ENCODE measurements at places on chromosomes 16 and 17. TPM values are rescaled to one million over a fixed set of nuclear protein-coding genes. Genes with fewer than 3 reads are reported as not detected.
A peak's percentile ranks its signal among the peaks of the same experiment; 100 is the strongest.

DNA sequence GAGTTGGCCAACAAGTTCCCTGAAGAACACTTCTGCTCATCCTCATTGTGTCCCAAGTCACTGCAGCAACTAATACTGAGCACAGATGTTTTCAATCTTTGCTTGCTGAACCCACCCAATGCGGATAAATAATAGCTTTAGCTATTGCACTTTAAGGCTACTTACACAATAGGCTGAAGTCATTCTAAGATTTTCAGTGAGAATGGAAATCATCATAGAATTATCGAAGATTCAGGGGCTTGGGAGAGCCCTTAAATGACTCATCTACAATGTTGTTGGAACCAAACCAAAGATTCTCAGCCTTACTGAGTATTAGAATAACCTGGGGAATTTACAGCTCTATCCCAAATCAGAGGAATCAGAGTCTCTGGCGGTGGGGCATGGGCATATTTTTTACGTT lies 51.2 kb downstream of the SYCE1L start:
- DNase-seq: no peak

- DNase-seq: no peak
Observed at GRCh38 chr17:69096541-69096940, 35.8 kb upstream of the ABCA9 start.

- DNase-seq: no peak
Observed at GRCh38 chr16:56658327-56658875, 642 bp downstream of the MT1F start.

Gene PRRT2
- 36.0 TPM for total RNA-seq

DNA sequence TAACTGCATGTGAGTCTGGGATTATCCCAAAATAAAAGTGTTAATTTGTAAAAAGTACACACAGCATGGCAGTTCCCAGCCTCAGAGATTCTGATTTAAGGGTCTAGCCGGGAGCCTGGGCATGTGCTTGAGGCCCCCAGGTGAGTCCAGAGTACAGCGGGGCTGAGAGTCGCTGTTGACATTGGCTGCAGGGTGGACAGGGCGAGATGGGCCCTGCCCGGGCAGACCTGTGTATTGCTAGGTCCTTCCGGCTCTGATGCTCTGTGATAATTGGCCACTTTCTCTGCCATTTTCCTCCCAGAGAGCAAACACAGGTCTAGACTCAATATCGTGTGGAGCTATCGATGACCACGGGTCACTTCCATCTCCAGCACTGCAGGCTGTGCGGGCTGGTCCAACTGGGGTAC lies 73.6 kb downstream of the ABCC6 start:
- DNase-seq: no peak

GRCh38 chr16:56047307-56048234 lies 143.7 kb upstream of the GNAO1 start:
- no peak for DNase-seq

DNA sequence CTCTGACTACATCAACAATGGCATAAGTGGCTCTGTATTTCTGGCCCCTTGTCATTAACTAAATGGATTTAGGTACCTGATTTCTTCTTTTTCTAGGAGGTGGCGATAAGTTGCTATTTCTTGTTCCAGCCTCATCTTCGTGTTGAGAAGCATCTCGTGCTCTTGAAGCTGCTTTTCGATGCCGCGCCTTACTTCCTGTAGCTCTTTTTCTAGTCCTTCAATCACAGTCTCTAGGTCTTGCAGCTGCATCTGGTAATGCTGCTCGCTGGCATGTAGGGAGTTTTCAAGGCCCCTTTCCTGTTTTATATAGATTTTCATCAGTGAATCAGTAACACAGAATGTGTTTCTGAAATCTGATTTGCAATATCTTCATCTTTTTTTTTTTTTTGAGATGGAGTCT lies 5.1 kb downstream of the KRT222 start:
- no peak for DNase-seq

- DNase-seq: no peak
Observed at GRCh38 chr17:65413390-65413789, 148.1 kb downstream of the AXIN2 start.

DNA sequence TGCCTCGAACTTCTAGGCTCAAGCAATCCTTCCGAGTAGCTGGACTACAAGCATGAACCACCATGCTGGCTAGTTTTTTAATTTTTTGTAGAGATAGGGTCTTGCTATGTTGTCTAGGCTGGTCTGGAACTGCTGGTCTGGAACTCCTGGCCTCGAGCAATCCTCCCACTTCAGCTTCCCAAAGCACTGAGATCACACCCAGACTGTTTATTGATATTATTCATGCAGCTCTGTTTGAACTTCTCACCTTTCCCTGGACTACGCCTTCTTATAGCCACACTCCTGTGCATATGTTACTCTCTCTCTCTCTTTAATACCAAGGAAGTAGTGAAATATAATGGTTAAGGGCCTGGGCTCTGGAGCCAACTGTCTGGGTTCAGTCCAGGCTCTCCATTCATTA lies 4.6 kb downstream of the COG7 start:
- DNase-seq: no peak

Gene HBZ
- not detected for total RNA-seq

Gene PKMYT1
- 0.60 TPM for total RNA-seq

GRCh38 chr16:81673432-81673831 lies 105.7 kb upstream of the PLCG2 start:
- no peak for DNase-seq

- peak; percentile 58 for DNase-seq
Observed at GRCh38 chr17:75876190-75876937, 2.0 kb downstream of the TRIM47 start.

GRCh38 chr17:12789481-12790248 lies at the start of gene ARHGAP44:
ARHGAP44 (plus strand) TSS chr17:12789498; CDS start chr17:12789839, 341 bp downstream.
- DNase-seq: peak; percentile 84

- DNase-seq: no peak
Observed at GRCh38 chr17:15019158-15019557, 246.0 kb downstream of the PMP22 start.

DNA sequence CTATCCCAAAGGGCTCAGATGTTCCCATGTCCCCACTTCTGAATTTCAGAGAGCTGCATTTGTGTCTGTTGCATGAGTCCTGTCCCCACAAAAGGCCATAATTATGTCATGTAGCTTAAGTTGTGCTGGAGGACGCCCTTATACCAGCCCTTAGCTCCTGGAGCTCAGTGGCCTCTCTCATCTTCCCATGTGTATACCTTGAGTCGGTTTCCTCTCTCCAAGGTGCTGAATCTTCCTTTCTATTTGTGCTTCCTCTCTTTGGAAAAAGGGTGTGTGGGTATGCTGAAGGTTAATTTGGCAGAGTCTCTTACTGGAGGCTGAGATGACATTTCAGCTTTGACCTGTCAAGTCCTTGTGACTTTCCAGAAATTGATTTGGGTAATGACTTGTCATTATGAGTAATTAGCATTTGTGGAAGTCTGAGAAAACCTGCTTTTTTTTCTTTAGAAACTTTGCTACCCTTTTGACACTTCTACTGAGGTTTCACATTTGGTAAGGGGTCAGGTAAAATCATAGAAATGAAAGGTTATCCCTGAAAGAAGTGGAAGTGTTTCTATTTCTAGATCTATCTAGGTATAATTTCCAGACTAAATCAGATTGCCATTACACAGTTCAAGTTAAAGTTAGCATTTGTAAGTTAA lies 185.4 kb downstream of the ABCC12 start:
- no peak for DNase-seq

DNA sequence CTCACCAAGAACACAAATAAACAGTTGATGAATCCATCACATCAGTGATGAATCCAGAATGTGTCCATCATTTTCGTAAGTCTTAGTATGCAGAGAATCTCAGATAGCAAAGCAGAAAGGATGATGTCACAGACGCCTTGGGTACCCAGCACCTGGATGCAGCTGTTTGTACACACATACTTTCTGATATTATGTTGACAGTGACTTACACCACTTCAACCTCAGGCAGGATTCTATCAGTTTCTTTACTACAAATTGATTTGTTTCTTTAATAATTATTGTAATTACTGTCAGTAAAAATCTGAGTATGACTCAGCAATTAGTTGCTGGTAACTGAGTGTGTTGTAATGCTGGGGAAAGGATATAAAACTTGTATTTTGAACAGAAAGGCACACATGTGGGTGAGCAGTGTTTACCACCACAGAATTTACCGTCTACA lies 159.8 kb downstream of the RPTOR start:
- DNase-seq: no peak

DNA sequence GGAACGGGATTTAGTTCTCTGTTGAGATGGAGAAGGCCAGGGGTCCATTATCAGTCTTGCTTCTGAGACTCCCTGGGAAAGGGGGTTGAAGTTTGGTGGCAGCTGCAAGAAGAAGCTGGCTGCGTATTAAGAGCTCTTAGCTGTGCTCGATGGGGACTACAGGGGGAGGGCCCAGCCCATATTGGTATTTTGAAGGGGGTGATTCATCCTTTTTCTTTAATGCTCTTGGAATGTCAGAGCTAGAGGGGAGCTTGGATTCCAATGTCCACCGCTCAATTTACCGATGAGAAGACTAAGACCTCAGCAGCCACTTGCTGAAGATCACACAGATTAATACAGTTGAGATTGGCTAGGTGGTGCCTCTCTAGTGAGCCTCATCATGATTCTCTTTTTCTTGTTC lies 5.0 kb downstream of the NOG start:
- no peak for DNase-seq

GRCh38 chr16:10385725-10386516 lies at the start of gene ATF7IP2:
ATF7IP2 (plus strand) TSS chr16:10386061; CDS start chr16:10430621, 44,560 bp downstream.
- DNase-seq: peak; percentile 76

Gene COIL
- 12.6 TPM for total RNA-seq

- DNase-seq: peak; percentile 60
Observed at GRCh38 chr17:20073055-20073979, 64.2 kb downstream of the SPECC1 start.

Gene FZD2
- total RNA-seq: 12.5 TPM

Gene STARD3
- 49.1 TPM for total RNA-seq

Gene TMEM238L
- total RNA-seq: not detected

- no peak for DNase-seq
Observed at GRCh38 chr17:79808763-79809529, 12.1 kb upstream of the CBX8 start.

GRCh38 chr17:16943541-16944333 lies 28.2 kb downstream of the TNFRSF13B start:
- no peak for DNase-seq

GRCh38 chr16:31083081-31083480 lies 5.7 kb downstream of the PRSS53 start:
- no peak for DNase-seq

GRCh38 chr17:60139438-60140285 lies 10.1 kb upstream of the CA4 start:
- DNase-seq: peak; percentile 51

- no peak for DNase-seq
Observed at GRCh38 chr16:81920498-81920897, 90.8 kb downstream of the SDR42E1 start.

DNA sequence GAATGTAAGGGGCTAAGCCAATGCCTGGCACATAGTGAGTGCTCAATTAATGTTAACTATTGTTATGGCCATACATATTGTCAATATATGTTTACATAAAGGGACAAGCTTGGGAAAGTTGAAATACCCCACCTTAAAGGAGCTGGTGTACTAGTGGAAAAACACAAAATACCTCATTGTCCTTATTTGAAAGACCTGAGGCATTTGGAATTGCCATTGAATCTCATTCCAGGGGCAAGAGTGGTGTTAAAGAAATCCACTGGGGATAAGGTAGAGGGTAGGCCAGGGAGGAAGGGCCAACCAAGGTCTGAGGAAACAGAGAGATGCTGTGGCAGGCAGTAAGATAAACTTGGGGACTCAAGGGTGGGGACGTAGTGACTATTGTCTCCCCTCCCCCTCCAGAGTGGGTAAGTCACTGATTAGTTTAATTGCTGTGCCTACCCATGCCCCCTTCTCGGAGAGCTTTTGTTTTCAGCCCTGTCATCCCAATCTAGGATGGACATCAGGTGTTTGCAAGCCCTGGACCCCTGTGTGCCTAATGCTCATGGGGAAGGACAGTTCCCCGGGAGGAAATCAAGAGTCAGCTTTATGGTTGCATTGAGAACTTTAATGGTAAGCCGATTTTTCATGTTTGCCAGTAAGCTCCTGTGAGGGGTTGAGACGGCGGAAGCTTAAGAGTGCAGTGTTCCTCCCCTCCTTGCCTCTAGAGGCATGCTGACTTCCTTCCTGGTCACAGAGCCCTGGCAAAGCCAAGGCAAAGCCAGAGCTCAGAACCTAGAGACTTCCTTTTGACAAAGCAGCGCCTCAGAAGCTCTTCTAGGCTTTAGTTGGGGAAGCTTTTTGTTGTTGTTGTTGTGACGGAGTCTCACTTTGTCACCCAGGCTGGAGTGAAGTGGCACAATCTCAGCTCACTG lies 2.5 kb upstream of the HEATR9 start:
- no peak for DNase-seq

DNA sequence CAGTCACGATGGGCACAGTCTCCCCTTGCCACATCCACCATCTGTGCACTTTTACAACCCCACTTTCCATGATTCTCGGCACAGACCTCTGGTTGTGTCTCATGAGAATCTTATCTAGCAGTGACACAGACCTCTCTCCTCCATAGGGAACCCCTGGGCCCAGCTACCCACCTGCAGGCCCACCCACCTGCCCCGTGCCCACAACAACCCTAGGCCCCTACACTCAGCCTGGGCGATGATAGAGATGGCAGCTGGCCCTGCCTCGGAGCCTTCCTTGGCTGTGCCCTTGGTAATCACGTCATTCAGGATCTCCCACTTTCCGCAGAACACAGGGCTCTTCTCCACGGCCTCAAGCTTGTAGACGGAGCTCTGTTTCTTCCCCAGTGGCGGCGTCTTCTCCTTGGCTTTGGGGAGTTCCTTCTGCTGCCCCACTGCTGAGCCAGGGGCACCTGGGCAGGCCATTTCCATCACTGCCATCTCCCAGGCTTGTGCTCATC lies 26.5 kb downstream of the MAP3K14 start:
- DNase-seq: no peak

- DNase-seq: no peak
Observed at GRCh38 chr16:86651823-86652222, 73.5 kb downstream of the FOXL1 start.

DNA sequence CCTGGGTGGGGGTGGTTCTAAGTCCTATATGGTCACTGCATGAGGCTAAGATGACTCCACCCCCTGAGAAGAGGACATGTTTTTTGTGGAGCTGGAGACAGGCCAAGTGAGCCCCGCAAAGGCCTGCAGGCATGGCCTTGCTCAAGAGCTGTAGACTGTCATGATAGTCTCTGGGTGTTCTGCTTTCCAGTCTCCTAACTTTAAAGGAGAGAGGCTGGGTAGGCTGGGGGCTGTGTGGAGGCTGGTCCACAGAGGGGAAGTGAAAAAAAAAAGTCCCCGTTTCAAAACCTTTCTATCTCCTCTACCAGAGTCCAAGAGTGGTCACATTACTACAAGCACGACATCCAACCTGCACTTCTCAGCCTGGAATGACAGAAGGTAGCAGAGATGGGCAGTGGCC lies 27.1 kb downstream of the CDRT4 start:
- no peak for DNase-seq

All from ovary (tissue), 10 donors.